ENCODE measurements at places on chromosomes 3 and 15.
A peak's percentile ranks its signal among the peaks of the same experiment; 100 is the strongest.

GRCh38 chr3:111648991-111649579 is 53.9 kb upstream of the ZBED2 start:
- DNase-seq: no peak

- no peak for DNase-seq
These were observed 161.7 kb downstream of the CD47 start for GRCh38 chr3:107929088-107929487.

DNA sequence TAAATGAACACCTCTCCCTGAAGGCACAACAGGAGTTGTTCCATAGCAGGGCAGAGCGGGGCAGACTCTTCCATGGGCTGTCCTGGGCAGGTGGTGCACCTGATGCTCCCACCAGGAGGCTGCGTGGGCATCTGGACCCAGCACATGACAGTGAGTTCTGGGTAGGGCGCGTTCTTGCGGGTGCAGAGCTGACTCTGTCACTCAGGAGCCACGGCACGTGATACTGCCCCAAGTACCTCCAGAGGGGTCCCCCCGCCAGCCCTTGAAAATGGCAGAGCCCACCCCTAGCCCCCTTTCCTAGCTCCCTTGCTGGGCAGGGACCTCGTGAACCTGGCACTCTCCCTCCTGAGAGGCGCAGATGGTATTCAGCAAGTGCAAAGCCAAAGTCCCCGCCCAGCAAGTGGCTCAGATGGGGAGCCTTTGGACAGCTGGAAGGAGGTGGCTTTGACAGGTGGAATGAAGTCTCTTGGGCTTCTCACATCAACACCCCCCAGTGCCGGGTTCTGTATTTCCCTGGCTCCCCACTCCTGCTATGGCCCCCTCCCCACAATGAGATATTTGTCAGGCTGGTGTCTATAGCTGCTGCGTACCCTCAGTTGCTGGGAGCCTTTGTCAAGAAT is 172.1 kb downstream of the TBC1D2B start:
- DNase-seq: no peak

DNA sequence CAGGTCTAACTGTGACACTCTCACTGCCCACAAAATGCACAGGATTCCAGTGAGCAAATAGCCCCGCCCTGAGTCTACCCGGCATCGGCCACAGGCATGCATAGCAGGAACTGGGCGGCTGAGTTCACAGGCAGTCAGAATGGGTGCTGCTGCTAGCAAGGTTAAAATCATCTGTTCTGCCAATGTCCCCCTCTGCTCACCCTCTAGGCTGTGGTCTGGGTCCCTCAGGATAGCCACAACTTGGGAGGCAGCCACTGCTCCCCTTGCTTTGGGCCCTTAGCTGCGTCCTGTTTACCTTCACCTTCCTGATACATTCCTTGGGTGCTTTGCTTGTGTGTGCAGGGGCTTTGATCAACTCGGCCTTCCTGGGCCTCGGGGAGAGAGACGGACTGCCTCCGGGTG is 232.9 kb upstream of the RGMA start:
- no peak for DNase-seq

GRCh38 chr3:52771334-52771681 is 568 bp upstream of the NEK4 start:
- DNase-seq: no peak

GRCh38 chr3:142348460-142348859 is 99.4 kb downstream of the XRN1 start:
- DNase-seq: no peak

DNA sequence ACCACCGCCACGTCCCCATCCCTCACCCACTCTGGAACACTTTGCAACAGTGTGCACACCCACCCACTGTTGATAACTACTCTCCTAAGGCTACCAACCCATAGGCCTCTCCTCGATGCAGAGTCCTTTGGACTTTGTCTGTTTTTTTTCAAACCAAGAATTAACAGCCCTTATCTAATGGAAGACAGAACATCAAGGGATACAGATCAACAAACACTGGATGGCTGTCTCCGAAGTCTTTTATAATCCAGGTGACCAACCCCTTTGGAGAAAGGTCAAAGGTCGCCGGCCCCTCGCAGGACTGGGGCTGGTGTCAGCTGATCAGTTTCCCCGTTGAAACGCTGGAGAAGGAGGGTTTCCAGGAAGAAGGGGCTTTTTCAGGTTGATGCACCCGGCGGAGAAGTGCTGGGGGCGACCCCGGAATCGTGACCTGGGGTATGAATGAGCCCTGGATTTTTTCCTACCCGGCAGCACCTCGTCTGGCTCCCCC is 532 bp downstream of the B4GALT4 start:
- DNase-seq: no peak

GRCh38 chr15:64137226-64137833 is 14.2 kb upstream of the SNX22 start:
- DNase-seq: no peak

- DNase-seq: peak; percentile 52
These were observed 9.1 kb upstream of the HPS3 start for GRCh38 chr3:149120051-149120972.

All from NCI-H2081 treated with DMSO at 0.1 percent for 48 hours (cell line).